Progenitor cell of endocrine pancreas (in vitro differentiated cells): ENCODE measurements at places on chromosomes 1 and 21. TPM values are rescaled to one million over a fixed set of nuclear protein-coding genes. Genes with fewer than 3 reads are reported as not detected.

GRCh38 chr1:225660544-225660946, 7.6 kb upstream of the ENAH start:
- no peak for DNase-seq

DNA sequence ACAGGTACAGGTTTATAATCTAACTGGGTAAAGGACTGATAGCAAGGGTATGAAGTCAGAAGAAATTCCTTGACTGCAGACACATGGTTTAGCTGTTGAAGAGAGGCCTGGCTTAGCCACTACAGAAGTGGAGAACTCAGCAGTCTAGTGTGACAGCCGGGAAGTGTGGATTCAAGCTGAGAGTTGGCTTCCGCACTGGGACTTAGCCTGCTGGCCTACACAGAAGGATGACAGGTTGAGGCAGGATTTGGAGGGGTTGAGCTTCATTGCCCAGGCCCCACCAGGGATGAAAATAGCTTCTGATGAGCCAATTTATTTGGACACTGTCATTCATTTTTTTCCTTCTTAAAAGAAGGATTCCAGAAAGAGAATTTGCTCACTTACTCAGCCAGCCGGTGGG, 284.4 kb downstream of the PCP4 start:
- no peak for DNase-seq

DNA sequence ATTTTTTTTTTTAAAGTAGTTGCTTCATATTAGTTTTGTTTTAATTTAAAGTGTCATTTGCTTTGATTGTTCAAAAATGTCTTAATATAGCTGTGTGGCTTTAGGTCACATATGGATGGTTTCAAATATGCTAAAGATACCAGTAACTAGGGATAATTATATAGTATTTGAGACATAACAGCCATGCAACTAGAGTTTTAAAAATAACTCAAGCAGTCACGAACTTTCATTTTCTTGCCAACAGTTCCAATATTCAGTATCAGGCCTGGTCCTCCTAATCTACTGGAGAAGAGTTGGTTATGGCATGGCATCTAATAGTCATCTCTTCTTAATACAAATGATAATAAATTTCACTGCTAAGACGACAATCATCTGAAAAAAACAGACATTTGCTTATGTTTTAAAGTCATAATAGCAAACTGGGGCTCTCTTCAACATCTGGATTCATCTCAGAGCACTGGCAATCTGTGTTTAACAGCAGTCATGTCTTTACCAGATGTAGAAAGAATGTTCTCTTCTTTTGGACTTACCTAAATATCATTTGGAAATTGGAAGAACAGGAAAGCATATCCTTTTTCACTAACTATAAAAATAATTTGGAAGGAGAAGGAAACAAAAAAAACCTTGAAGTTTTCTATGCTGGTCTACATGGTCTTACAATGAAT, 24.1 kb upstream of the A3GALT2 start:
- DNase-seq: no peak

- DNase-seq: no peak
Observed at GRCh38 chr1:90614872-90615271, 102.2 kb downstream of the BARHL2 start.

DNA sequence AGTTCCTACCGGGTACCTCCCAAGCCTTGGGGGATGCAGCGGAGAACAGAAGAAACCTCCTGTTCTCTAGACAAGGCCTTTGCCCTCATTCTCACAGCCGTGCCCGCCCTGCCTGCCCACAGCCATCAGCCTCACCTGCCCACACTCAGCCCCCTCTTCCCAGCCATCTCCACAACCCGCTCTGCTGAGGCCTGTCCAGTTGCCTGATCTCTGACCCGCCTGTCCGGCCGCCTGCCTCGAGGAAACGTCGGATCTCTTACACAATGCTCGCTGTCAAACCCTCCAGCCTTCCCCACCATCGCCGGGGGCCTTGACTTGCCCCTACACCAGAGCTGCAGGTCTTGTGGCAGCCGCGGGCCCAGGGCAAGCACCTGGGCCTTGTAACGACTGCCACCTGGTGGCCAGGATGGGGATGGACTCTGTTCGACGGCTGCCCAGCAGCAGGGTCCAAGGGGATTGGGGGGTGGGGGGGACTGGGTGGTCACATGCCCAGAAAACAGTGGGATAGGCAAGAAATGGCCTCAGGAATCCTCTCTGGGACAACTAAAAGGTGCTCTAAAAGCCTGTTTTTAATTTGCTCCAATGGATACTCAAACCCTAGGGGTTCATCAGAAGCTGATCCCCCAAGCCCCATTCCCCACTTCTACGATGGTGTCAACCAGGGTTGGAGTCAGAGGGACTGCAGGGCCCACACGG, 31.0 kb downstream of the SLC45A1 start:
- DNase-seq: peak; percentile 69

- no peak for DNase-seq
Observed at GRCh38 chr1:100035214-100035613, 65.4 kb downstream of the SLC35A3 start.

DNA sequence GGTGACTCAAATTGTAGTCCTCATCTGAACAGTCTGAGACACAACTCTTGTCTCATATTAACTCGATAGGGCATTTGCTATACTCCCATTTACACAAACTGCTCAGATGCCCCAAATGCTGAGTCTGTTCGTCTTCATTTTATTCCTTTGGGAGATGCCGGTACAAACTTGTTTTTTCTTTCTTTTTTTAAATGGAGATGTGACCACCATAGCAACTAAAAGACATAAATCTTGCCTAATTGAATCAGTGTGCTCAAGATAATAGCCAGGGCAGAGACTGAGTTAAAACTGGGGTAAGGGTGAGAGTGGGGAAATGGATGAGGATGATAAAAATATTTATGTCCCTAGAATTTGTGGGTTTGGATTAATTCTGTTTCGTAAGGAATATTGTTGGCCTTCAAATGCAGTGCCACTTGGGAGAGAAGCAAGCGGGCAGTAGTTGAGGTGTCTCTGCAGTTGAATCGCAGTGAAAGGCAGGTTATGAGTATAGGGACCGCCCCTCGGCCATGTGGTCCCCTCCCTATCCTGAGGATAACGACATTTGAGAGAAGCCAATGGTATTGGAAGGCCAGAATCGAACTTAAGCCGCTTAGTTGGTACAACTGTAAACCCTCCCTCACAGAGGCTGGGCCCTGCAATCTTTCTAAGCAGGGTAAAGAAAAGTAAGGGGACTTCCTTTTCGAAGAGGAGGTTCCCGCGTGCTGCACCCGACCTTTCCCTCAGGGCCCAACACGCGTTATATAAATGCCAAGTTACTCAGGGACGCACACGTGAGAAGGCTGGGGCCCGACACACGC, 859 bp upstream of the LRRC8B start:
- no peak for DNase-seq

DNA sequence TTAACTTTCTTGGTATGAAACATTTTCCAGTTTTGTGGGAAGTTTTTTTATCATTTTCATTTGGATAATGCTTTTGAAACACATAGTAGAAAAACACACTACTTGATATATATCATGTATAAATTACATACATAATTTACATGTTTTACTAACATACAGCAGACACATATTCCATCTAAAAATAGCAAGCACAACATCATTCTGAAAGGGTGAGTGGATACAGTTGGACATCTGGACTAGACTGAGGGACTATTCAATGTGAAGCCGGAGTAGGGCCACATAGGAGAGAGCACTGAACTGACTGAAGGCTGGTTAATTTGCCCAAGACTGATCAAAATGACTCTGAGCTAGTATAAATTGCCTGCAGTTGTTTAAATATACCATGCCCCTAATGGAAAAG, 11.7 kb downstream of the CDKN2C start:
- DNase-seq: no peak

- DNase-seq: no peak
Observed at GRCh38 chr1:8343464-8344001, 25.6 kb downstream of the SLC45A1 start.

DNA sequence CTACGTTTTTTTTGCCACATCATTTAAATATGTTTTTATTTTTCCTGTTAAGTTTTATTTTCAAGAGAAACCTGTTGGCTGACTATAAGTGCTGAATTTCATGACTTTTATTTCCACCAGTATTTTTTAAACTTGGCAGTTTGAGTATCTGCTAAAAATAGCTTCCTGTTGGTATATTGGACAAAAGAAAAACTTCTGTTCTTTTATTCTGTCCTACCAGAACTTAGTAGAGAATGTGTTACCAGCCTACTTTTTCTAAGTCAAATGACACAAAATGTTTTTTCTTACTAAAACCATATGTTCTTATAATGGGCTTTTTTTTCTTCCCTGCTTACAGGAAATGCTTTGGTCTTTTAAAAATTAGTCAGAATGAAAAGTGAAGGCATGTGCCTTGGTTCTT, 7.6 kb downstream of the DR1 start:
- no peak for DNase-seq

DNA sequence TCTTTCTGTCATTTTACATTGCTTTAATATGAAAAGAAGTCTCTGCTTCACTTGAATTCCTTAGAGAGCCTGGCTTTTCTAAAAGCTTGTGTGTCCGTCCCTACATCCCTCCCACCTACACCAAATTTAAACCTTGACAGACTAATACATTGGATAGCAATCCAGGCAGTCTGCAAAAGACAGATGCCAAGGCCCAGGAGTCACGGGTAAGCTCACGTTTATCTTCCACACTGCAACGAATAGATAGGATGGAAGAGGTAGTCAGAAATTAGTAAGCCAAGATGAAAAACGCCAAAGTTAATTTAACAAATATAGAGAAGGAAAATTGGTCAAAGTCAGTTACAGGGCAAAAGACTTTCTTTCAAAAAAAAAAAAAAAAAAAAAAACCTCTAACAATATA, 338.1 kb downstream of the SMYD3 start:
- DNase-seq: no peak

DNA sequence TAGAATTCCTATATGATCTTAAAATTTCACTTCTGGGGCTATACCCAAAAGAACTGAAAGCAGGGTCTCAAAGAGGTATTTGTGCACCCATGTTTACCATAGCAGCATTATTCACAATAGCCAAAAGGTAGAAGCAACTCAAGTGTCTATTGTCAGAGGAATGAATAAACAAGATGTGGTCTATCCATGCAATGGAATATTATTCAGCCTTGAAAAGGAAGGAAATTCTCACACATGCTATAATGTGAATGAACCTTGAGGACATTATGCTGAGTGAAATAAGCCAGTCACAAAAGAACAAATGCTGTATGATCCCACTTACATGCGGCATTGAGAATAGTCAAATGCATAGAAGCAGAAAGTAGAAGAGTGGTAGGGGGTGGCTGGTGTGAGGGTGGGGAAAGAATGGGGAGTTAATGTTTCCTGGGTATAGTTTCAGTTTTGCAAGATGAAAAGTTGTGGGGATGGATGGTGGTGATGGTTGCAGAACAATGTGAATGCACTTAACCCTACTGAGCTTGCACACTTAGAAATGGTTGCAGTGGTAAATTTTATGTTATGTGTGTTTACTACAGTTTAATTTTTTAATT, 122.4 kb downstream of the TOMM20 start:
- DNase-seq: no peak

GRCh38 chr1:84772428-84772943, 82.2 kb upstream of the SSX2IP start:
- DNase-seq: peak; percentile 63

DNA sequence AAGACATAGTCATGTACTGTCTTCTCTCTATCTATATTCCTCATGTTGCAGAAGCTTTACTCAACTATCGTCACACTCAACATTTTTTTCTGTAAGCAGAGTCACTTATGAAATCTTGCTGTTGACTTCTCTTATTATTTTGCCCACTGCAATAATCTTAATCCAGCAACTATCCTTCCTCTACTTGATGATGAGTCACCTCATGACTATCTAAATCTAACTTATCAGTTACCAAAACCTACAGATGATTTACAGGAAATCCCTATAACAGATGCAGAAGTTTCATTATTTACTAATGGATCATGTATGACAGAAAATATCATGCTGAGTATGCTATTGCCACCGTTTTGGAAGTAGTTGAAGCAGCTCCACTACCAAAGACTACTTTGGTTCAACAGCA, 378.9 kb downstream of the DUSP10 start:
- DNase-seq: no peak

- no peak for DNase-seq
Observed at GRCh38 chr1:2274929-2275475, 46.9 kb downstream of the SKI start.

The HPDL gene
- total RNA-seq: 2.4 and 3.6 TPM in 2 replicates

The KIF14 gene
- 7.8 and 7.9 TPM in 2 replicates for total RNA-seq

The OR6N1 gene
- not detected in 2 replicates for total RNA-seq

The DMRTA2 gene
- 0.20 TPM in 1 of 2 replicates, not detected in the other for total RNA-seq

The FOXD3 gene
- total RNA-seq: not detected in 2 replicates

The ASPM gene
- total RNA-seq: 17.1 and 17.5 TPM in 2 replicates

The FTCD gene
- 48.4 and 49.3 TPM in 2 replicates for total RNA-seq

The SAMD13 gene
- total RNA-seq: 10.4 and 14.3 TPM in 2 replicates

The CFAP74 gene
- 0.36 and 0.93 TPM in 2 replicates for total RNA-seq

The CDA gene
- not detected in 2 replicates for total RNA-seq

The PEAR1 gene
- total RNA-seq: 0.20 TPM in 1 of 2 replicates, not detected in the other
